CD4-positive, alpha-beta memory T cell (primary cell): ENCODE measurements at places on chromosomes 4 and X. TPM values are rescaled to one million over a fixed set of nuclear protein-coding genes. Genes with fewer than 3 reads are reported as not detected.

Gene TRIM61
- polyA plus RNA-seq, result not detected

Gene CSAG1
- polyA plus RNA-seq, result not detected

Gene DMP1
- polyA plus RNA-seq, result not detected

Gene ETDB
- polyA plus RNA-seq, result not detected

Gene HDX
- 0.38 TPM for polyA plus RNA-seq

Gene PHOX2B
- polyA plus RNA-seq, result not detected

Gene MAGEA6
- polyA plus RNA-seq, result not detected

Gene PPP1R2C
- 0.90 TPM for polyA plus RNA-seq

Gene WDFY3
- 1.2 TPM for polyA plus RNA-seq

Gene SORBS2
- not detected for polyA plus RNA-seq

Gene ANXA3
- not detected for polyA plus RNA-seq

Gene ZMYM3
- polyA plus RNA-seq, result 5.8 TPM

Gene FGFBP1
- not detected for polyA plus RNA-seq

Gene LDB2
- not detected for polyA plus RNA-seq

Gene PNMA6F
- polyA plus RNA-seq, result not detected

Gene FREM3
- not detected for polyA plus RNA-seq

Gene CT45A2
- polyA plus RNA-seq, result not detected

Gene DTHD1
- 0.16 TPM for polyA plus RNA-seq

Gene USP51
- polyA plus RNA-seq, result not detected

Gene HAND2
- polyA plus RNA-seq, result not detected

Gene RGN
- not detected for polyA plus RNA-seq

Gene FABP2
- polyA plus RNA-seq, result 0.21 TPM

Gene LPAR4
- not detected for polyA plus RNA-seq

Gene LRPAP1
- 122 TPM for polyA plus RNA-seq

Gene NAP1L3
- polyA plus RNA-seq, result 3.5 TPM

Gene PDZD4
- polyA plus RNA-seq, result 2.7 TPM

Gene BEX1
- polyA plus RNA-seq, result not detected

Gene LANCL3
- polyA plus RNA-seq, result 0.10 TPM

Gene USP17L5
- not detected for polyA plus RNA-seq

Gene PARM1
- polyA plus RNA-seq, result 0.28 TPM

Gene UBE2K
- polyA plus RNA-seq, result 53.9 TPM

Gene UGT2B17
- polyA plus RNA-seq, result not detected

Gene HELT
- not detected for polyA plus RNA-seq

Gene OTC
- not detected for polyA plus RNA-seq

Gene TMSB15B
- 4.5 TPM for polyA plus RNA-seq

Gene KCTD8
- not detected for polyA plus RNA-seq
